ENCODE measurements at places on chromosomes 6 and 20.
A peak's percentile ranks its signal among the peaks of the same experiment; 100 is the strongest.

DNA sequence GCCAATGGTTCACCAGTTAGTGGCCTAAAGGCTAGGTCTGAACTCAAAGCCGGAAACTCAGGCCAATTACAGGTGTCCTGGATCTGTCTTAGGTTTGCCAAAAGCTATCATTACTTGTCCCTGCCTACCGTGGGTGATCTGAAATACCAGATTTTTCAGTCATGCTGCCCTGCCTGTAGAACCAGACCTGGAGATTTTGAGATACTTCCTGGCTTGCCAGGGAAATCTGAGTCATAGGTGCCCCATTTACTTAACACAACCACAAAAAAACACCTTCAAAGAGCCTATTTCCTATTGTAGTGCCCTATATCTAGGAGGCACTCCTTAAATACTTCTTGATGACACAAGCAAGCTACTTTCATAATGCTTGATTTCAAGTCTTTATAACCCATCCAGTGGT lies 13.9 kb upstream of the RANBP9 start:
- DNase-seq, result no peak

DNA sequence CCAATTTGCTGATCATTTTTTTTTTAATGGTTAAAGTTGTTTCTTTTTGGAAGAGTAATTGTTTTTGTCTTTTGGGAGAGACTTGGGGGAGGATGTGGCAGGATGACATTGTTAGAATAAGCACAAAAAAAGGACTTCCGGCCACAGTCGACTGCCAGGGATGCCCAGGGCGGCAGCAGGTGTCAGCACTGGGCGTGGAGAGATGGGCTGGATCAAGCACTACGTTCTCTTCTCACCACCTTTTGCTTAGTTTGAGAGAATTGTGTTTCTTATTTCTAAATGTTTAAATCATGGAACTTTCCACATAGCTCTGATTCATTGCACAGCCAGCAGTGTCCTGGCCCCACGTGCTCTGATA lies 104.6 kb upstream of the FRMD1 start:
- no peak for DNase-seq

- DNase-seq, result no peak
These were observed 70.5 kb upstream of the SLCO4A1 start for GRCh38 chr20:62571669-62572344.

- DNase-seq, result no peak
These were observed 17.9 kb upstream of the KIF25 start for GRCh38 chr6:167979436-167980139.

- DNase-seq, result no peak
These were observed 255.6 kb downstream of the KHDC1L start for GRCh38 chr6:72969666-72970065.

DNA sequence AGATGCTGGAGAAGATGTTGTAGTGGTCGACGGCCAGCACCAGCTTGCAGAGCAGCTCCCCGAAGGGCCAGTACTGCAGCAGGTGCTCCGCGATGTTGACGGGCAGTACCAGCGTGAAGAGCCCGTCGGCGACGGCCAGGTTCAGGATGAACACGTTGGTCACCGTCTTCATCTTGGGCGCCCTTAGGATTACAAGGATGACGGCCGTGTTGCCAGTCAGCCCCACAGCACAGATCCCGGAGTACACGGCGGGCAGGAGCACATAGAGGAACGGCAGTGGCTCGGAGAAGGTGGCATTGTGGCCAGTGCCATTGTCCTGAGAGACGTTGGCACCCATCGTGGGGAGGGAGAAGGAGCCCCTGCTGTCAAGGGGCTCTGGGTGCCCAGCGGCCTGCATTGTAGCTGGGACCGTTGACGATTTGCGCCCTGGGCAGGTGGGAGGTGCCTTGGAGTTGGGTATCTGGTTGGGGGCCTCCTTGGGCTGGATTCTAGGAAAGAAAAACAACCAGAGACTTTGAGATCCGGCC lies 867 bp downstream of the NPBWR2 start:
- no peak for DNase-seq

GRCh38 chr20:37189416-37190016 lies 10.2 kb upstream of the MROH8 start:
- no peak for DNase-seq

GRCh38 chr6:36132246-36132895 lies 2.1 kb downstream of the MAPK13 start:
- no peak for DNase-seq

DNA sequence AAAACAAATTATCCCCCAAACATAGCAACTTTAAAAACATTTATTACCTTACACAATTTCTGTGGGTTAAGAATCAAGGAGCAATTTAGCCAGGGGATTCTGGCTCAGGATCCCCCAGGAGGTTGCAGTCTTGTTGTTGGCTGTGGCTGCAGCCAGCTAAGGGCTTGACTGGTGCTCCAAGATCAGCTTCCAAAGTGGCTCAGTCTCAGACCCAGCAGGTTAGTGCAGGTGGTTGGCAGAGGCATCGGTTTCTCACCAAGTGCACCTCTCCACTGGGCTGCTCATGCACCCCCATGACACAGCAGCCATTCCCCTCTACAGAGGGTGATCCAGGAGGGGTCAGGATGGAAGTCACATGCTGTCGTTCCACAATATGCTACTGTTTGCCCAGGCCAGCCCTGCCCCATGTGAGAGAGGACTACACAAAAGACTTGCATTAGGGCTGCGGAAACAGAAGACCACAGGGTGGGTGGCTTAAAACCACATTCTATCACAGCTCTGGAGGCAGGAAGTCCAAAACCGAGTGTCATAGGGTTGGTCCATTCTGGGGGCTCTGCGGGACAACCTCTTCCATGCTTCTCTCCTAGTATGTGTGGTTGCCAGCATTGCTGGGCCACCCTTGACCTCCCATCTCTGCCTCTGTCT lies 125.8 kb downstream of the C6orf118 start:
- DNase-seq, result no peak

GRCh38 chr20:539848-540247 lies 3.7 kb downstream of the CSNK2A1 start:
- no peak for DNase-seq

DNA sequence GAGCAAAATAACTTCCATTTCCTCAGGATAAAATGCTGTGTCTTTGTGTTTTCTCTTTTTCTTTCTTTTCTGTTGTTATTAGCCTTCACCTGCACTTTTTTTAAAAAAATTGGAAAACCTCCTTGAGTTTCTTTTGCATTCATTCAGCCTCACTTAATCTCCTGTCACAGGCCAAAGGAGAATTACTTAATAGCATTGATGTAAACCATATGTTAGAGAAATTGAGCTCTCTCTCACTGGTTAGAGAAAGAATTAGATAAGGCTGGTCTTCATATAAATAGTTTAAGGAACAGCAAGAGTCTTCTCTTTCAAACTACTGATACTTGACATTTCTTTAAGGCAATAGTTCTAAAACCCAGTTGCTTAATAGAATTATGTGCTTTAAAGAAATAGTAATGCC lies 564.2 kb downstream of the TFAP2B start:
- DNase-seq, result no peak

DNA sequence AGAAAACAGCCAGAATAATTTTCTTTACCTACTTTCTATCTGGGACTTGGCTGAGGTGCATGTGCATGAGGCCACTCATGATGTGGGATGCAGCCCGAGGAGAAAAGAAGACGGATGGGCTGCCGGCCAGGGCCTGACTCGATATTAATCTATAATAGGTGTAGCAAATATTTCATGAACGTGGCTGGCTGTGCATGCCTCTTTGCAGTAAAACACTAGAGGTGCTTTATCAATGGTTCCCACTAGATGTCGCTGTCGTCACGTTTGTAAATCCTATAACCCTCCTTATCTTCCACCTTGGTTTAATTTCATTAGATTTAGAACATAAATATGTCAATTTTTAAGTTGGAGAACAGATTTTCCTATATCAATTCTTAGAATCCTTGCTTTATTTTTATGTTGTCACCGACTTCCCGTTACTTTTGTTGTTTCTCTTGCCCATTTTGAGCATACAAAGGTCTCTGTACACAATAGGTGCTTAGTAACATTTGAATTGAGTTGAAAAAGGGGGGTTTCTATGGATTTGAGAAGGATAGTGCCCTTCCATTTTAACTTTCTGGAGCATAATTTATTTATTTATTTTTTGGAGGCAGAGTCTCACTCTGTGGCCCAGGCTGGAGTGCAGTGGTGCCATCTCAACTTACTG lies 19.6 kb upstream of the FERMT1 start:
- peak; percentile 67 for DNase-seq

DNA sequence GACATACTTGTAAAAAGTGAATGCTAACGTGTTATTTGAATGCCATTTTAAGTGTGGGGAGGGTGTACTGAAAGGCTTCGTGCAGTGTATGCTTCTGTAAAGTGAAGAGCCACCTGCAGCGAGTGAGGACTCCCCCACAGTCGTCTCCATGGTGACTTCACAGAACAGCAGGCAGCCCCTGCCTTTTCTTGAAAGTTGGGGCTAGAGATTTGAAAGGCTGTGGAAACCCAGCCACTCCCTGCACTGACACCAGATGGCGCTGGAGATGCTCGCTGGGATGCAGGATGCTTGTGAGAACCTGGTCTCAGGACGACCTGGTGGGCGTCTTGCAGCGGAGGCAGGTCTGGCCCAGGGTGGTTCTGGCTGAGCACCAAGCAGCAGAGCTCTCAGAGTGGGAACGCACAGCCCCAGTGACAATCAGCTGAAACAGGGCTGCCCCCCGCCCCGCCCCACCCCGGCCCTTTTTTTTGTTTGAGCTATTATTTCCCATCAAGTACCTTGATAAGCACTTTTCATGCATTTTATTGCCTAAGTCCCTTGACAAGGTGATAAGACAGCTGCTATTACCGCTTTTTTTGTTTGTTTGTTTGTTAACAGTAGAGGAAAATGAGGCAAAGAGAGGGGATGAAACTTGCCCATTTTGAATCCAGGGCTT lies 150.3 kb downstream of the SYCP2 start:
- peak; percentile 84 for DNase-seq

GRCh38 chr6:45640081-45640491 lies 262.4 kb upstream of the SUPT3H start:
- no peak for DNase-seq

GRCh38 chr6:3209114-3210023 lies 18.1 kb downstream of the TUBB2B start:
- no peak for DNase-seq

DNA sequence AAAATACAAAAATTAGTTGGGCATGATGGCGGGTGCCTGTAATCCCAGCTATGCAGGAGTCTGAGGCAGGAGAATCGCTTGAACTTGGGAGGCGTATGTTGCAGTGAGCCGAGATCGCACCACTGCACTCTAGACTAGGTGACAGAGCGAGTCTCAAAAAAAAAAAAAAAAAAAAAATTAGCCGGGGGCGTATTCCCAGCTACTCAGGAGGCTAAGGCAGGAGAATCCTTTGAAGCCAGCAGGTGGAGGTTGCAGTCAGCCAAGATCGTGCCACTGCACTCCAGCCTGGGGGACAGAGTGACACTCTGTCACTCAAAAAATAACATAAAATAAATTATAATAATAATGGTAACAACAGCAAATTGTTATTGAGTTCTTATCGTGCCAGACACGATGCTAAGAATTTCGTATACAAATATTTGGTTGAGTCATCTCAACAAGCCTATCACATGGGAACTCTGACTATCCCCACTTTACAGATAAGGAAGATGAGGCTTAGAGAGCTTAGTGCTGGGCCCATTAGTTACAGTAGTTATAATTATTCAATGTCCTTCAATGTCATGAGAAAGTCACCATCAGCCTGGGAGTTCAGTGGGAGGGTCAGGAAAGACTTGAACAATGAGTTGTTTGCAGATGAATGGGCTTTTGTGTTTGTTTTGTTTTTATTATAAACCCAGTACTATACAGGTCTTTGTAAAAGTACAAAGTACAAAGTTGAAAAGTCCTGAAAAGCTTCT lies 19.4 kb downstream of the C6orf15 start:
- no peak for DNase-seq

DNA sequence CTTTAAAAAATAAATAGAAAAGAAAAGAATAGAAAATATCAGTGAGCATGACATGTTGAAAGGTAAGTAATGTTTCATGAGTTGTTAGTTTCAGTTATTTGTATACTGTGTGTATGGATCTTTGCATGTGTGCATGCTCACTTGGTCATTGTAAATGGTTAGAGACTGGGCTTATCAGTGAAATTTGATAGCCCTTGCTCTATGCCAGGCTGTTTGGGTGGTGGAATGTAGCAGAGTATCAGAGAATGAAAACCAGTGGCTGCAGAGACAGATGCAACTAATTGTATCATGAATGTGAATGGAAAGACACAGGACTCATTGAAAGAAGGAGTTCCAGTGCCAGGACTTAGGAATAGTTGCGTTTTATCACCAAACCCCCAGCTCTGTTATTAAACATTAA lies 4.2 kb downstream of the GSTA2 start:
- no peak for DNase-seq

DNA sequence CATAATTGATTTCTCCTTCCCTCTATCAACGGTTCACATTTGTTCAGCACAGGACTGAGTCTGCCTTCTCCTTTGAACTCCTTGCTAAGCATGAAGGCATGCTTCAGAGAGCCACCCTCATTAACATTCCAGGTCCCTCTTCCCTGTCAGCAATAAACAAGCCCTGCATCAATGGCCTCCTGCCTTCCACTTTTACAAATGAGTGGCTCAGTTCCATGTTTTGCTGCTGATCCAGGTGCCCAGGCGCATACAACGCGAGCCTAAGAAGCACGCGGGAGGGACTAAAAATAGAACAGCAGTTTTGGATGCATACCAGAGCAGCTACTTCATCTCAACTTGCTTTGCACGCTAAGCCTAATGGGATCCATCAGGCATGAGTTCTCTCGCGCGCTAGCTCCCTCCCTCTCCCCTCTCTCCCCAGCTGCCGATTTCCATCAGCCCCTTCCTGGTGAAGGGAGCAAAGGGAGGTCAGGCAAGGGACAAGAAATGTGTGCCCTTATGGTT lies 53.4 kb downstream of the TRAF3IP2 start:
- peak; percentile 78 for DNase-seq

DNA sequence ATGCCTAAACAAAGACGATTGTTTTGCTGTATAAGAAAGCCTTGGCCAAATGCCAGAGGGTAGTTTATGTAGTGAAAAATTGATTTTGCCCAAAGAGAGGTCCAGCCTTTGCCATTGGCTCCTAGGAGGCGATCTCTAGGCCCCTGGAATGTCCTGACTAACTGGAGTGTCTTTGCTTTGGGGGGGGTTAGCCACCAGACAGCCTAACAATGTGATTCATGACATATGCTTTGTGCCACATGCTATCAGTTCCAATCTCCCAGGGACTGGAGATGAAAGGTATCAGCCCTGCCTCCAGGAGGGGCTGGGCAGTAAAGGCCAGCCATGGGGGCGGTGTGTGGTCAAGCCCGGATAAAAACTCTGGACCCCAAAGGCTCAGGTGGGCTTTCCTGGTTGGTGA lies 32.7 kb upstream of the TUBB2A start:
- no peak for DNase-seq

- no peak for DNase-seq
These were observed 21.9 kb downstream of the MEP1A start for GRCh38 chr6:46815130-46815529.

GRCh38 chr20:45827030-45827652 lies at the start of gene TNNC2:
TSS of gene TNNC2 (minus strand) at chr20:45827312. CDS start at chr20:45827248, 64 bp downstream.
- DNase-seq, result no peak

DNA sequence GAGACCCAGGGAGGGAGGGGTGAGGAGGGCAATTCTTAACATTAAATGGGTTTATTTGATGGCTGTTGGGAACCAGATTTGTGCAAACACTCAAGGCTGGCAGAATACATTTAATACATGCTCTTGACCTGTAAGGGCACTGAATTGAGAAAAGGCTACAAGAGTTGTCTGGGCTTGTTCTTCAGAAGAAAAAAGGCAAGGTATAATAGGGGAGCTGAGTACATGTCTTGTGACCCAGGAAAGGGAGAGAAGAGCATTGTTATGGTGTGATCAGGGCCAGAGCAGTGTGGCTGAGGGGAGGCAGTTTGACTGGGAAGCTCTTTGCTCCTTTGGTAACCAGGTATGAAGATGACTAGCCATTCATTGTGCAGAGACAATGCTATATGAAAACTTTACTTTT lies 18.9 kb downstream of the KLHL31 start:
- DNase-seq, result no peak

GRCh38 chr6:88455317-88455716 lies 289.2 kb upstream of the CNR1 start:
- no peak for DNase-seq
